ENCODE measurements at places on chromosomes 7 and 10. TPM values are rescaled to one million over a fixed set of nuclear protein-coding genes. Genes with fewer than 3 reads are reported as not detected.

Gene FIGNL1
- 3.4 TPM for polyA plus RNA-seq

Gene USP6NL
- 9.8 TPM for polyA plus RNA-seq

Gene PAPOLB
- polyA plus RNA-seq = 0.02 TPM

Gene MKX
- 0.52 TPM for polyA plus RNA-seq

Gene CCL24
- polyA plus RNA-seq = not detected

Gene AOC1
- 0.17 TPM for polyA plus RNA-seq

Gene IRF5
- 1.1 TPM for polyA plus RNA-seq

Gene GOLGA7B
- polyA plus RNA-seq = 0.02 TPM

Gene IFT22
- 12.5 TPM for polyA plus RNA-seq
